ENCODE measurements at places on chromosomes 2 and 18.

DNA sequence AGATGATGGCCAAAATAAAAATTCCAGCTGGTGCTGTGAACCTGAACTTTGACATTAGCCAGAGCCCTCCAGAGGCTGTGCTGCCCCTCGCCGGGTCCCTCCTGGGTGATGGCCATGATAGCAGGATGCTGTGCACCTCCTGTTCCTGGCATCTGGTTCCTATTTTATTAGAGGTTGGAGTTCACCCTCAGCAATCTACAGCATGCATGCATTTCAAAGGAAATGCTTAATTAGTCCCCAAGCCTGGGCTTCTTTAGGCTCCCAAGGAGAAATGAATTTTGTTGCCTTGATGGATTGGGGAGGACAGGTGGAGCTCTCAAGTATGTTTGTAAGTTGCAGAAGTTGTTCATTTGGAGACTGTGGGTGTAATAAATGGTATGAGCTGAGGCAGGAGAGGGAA is 166.9 kb downstream of the GLI2 start:
- no peak for DNase-seq

- DNase-seq, result no peak
These were observed 55.1 kb upstream of the NETO1 start for GRCh38 chr18:72922895-72923294.

DNA sequence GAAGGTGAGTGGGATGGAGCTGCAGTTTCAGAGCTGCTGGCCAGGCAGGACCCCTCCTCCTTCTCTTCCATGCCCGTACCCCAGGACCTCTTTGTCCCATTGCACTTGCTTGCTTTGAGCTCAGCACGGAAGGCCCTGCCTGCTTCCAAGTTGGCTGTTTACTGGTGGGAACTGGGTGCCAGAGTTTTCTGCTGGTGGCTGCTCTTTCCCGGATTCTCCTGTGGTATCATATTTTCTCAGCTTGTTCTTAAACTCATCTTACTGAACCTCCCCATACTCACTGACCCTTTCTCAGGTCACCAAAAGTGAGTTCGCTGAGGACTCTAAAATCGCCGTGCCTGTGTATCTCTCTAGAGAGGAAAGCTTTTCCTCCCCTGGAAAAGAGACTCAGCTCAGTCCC is 297.7 kb upstream of the TNP1 start:
- no peak for DNase-seq

- no peak for DNase-seq
These were observed 32.3 kb upstream of the XDH start for GRCh38 chr2:31446848-31447247.

- no peak for DNase-seq
These were observed 643 bp upstream of the DTNB start for GRCh38 chr2:25674077-25674362.

Measured in omental fat pad (tissue), 4 donors.